ENCODE measurements at places on chromosomes 3 and 15. TPM values are rescaled to one million over a fixed set of nuclear protein-coding genes. Genes with fewer than 3 reads are reported as not detected.

The GP9 gene
- total RNA-seq = 12.0 TPM

The CKMT1A gene
- not detected for total RNA-seq

The GRM7 gene
- total RNA-seq = 0.08 TPM

The MTHFS gene
- total RNA-seq = 140 TPM

The ZIC1 gene
- total RNA-seq = not detected

The CDCP1 gene
- 0.67 TPM for total RNA-seq

The COL6A6 gene
- total RNA-seq = 0.47 TPM

The SYNM gene
- 6.4 TPM for total RNA-seq

The ZMYND10 gene
- total RNA-seq = 0.75 TPM

The FBXO40 gene
- total RNA-seq = 0.05 TPM

The LDHAL6B gene
- not detected for total RNA-seq

The GPR156 gene
- 0.09 TPM for total RNA-seq

The KBTBD8 gene
- 1.8 TPM for total RNA-seq

The MCCC1 gene
- total RNA-seq = 40.0 TPM

The OXTR gene
- 0.28 TPM for total RNA-seq

The KBTBD13 gene
- not detected for total RNA-seq

The FANCD2 gene
- total RNA-seq = 0.84 TPM

The GOLGA8T gene
- total RNA-seq = 0.08 TPM

The AMIGO3 gene
- not detected for total RNA-seq

The C3orf22 gene
- not detected for total RNA-seq

The HTD2 gene
- 7.4 TPM for total RNA-seq

The TRH gene
- not detected for total RNA-seq

The SLC9C1 gene
- not detected for total RNA-seq

The CCDC39 gene
- not detected for total RNA-seq

The C3orf49 gene
- total RNA-seq = not detected

The SLC27A2 gene
- 80.2 TPM for total RNA-seq

The AHSG gene
- total RNA-seq = 965 TPM

The KLHL40 gene
- not detected for total RNA-seq

The MFSD1 gene
- total RNA-seq = 84.7 TPM

The EAF2 gene
- 5.7 TPM for total RNA-seq

The EPHA3 gene
- 1.6 TPM for total RNA-seq

The ZNF774 gene
- total RNA-seq = 0.19 TPM

The MYZAP gene
- total RNA-seq = 0.50 TPM

The MYL3 gene
- total RNA-seq = 0.51 TPM

The ERICH6 gene
- total RNA-seq = not detected

The ALG1L2 gene
- not detected for total RNA-seq

The ACKR4 gene
- total RNA-seq = 0.37 TPM

The SCAANT1 gene
- not detected for total RNA-seq

The COPB2 gene
- total RNA-seq = 145 TPM

The NTRK3 gene
- total RNA-seq = 2.9 TPM

The OTOL1 gene
- not detected for total RNA-seq

The CAMKV gene
- total RNA-seq = not detected

The TTC14 gene
- 8.4 TPM for total RNA-seq

The SV2B gene
- total RNA-seq = 0.08 TPM

The RBP2 gene
- not detected for total RNA-seq

The SLC15A2 gene
- total RNA-seq = 0.79 TPM

The KCNMB3 gene
- total RNA-seq = 2.8 TPM

The MITF gene
- total RNA-seq = 2.9 TPM

The ZNF621 gene
- total RNA-seq = 10.1 TPM

The DZIP1L gene
- total RNA-seq = 5.9 TPM

The GOLGA6A gene
- total RNA-seq = 1.2 TPM
